ENCODE measurements at places on chromosomes 16 and 17. TPM values are rescaled to one million over a fixed set of nuclear protein-coding genes. Genes with fewer than 3 reads are reported as not detected.

Gene KRTAP2-2
- not detected for total RNA-seq

GRCh38 chr16:47626246-47626645 lies 165.1 kb downstream of the PHKB start:
- H3K27ac ChIP-seq = no peak overlapping the region
- H3K27me3 ChIP-seq = no peaks in the 10 kb centered on the region
- no peaks in the 10 kb centered on the region for H3K4me1 ChIP-seq
- no peak overlapping the region for H3K4me3 ChIP-seq

GRCh38 chr16:70520612-70521297 lies 2.6 kb downstream of the COG4 start:
- H3K4me3 ChIP-seq = no peak overlapping the region
- no peak overlapping the region for H3K27ac ChIP-seq
- H3K36me3 ChIP-seq = peaks cover 14% of the 10 kb centered on the region
- H3K4me1 ChIP-seq = peaks cover 4% of the 10 kb centered on the region
- peak; percentile 33 for DNase-seq

GRCh38 chr17:17531156-17531555 lies 35.0 kb upstream of the RASD1 start:
- H3K36me3 ChIP-seq = no peaks in the 10 kb centered on the region
- no peak overlapping the region for H3K27ac ChIP-seq
- DNase-seq = no peak
- H3K4me3 ChIP-seq = no peak overlapping the region

DNA sequence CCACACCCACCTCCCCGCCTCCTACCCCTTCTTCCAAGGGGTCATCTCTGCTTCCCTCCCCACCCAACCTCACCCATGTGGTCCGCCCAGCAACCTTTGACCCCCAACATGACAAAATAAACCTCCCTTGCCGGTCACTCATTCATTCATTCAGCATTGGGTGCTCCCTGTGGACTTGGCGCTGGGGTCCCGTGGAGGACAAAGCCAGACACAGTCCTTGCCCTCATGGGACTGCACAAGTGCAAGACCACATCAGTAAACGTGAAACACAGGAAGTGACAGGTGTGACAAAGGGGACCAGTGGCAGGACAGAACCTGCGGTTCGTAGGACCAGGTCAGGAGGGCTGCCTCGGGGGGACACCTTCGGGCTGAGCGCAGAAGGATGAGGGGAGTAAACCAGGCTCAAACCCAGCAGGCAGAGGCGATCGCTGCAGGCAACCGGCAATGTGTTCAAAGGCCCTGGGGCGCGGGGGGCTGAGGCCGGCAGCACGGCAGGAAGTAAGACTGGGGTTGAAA lies 185.4 kb downstream of the SEC14L1 start:
- H3K36me3 ChIP-seq = no peaks in the 10 kb centered on the region
- H3K4me1 ChIP-seq = peaks cover 43% of the 10 kb centered on the region
- no peaks in the 10 kb centered on the region for H3K27me3 ChIP-seq
- no peak overlapping the region for H3K27ac ChIP-seq
- no peak for DNase-seq
- H3K4me3 ChIP-seq = no peak overlapping the region

GRCh38 chr16:22217890-22218730 lies 12.0 kb downstream of the EEF2K start:
- no peak overlapping the region for H3K4me3 ChIP-seq
- H3K36me3 ChIP-seq = no peaks in the 10 kb centered on the region
- no peaks in the 10 kb centered on the region for H3K27me3 ChIP-seq
- H3K27ac ChIP-seq = no peak overlapping the region
- H3K4me1 ChIP-seq = peaks cover 6% of the 10 kb centered on the region

DNA sequence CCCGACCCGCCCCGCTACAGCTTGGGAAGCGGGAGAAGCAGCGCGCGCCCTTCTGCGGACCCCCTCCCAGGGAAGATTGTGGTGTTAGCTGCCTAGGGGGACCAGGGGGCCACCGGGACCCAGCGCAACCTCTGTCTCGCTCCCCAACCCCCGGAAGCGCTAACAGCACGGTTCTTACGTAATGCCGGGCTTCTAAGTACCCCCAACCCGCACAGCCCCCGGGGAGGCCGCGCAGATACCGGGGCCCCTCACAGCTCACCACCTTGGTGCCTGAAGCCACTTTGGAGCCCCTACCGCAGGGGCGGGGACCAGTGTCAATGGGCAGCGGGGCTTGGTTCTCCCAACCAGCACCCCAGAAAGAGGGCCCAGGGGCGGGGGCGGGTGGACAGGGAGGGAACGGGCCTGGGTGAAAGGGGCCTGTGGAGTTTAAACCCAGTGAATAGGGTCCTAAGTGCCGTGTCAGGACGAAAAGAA lies 348 bp downstream of the MPP2 start:
- H3K36me3 ChIP-seq = no peaks in the 10 kb centered on the region
- peak overlapping the region; percentile 55 for H3K4me3 ChIP-seq
- no peak overlapping the region for H3K27ac ChIP-seq

DNA sequence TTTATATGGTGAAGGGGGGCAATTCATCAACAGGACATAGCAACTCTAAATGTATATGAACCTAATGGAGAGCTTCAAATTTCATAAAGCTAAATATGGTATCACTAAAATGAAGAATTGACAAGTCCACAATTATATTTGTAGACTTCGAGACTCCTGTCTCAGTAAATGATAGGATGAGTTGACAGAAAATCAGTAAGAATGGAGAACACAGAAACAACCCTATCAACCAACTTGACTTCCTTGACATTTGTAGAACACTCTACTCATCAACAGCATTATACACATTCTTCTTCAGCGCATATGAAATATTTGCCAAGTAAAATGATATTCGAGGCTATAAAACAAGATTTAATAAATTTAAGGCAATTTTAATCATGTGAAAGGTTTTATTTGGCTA lies 322.9 kb upstream of the MAF start:
- no peaks in the 10 kb centered on the region for H3K36me3 ChIP-seq
- H3K27me3 ChIP-seq = no peaks in the 10 kb centered on the region
- H3K27ac ChIP-seq = no peak overlapping the region
- no peak overlapping the region for H3K4me3 ChIP-seq
- DNase-seq = no peak

DNA sequence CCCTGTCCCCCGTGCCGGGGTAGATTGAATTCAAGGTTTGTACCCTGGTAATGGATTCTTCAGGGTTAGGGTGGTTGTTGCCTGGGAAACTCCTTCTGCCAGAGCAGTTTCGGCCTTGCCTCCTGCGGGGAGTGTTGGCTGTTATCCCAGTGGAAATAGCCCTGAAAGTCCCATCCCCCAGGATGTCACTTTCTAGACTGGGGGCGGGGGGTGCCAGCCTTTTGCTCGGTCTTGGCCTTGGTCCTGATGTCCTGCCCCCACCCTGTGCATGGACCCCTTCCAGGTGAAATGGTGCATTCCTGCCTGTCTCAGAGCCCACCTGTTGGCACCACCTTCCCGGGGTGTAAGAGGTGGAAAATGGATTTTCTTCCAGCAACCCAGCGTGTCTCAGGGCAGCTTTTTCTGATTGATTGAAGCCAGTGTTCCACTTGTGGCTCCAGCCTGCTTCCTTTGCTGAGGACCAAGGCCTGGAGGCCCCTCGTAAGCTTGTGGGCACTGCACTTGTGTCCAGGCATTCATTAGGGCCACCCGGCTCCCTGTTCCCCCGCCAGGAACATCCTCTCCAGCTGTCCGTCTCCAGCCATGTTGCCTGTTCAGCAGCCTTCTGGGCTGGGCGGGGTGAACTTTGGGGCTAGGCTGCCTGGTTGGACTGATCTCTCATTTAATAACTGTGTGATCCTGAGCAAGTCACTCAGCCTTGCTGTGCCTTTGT lies 25.6 kb downstream of the MGAT5B start:
- H3K4me3 ChIP-seq = no peak overlapping the region
- H3K36me3 ChIP-seq = no peaks in the 10 kb centered on the region
- peak; percentile 18 for DNase-seq

DNA sequence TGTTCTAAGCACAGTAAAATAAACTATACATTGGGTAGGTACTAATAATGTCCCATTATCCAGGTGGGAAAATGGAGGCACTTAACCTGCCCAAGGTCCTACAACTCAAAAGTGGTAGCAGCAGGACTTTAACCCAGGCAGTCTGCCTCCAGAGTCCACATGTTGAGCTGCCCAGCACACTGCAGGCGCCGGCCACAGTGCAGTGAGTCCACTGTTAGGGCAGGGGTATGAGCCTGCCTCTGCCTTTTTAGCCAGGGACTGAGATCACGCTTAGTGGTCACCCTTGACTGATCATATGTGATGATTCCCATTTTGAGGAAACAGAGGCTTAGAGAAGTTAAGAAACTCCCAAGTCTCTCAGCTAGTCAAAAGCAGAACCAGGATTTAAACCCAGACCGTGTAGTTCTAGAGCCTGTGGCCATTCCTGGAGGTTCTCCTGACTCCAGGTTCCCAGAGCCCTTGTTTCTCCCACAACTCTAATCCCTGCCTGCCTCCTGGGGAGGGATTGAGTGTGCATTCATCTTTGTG lies 8.4 kb downstream of the CES1 start:
- H3K4me3 ChIP-seq = no peak overlapping the region
- no peaks in the 10 kb centered on the region for H3K4me1 ChIP-seq
- peaks cover 62% of the 10 kb centered on the region for H3K36me3 ChIP-seq
- no peaks in the 10 kb centered on the region for H3K27me3 ChIP-seq

Gene LCMT1
- total RNA-seq = 56.3 TPM

GRCh38 chr17:4544135-4544950 lies 10.8 kb downstream of the MYBBP1A start:
- no peaks in the 10 kb centered on the region for H3K27me3 ChIP-seq
- H3K4me3 ChIP-seq = no peak overlapping the region

- no peaks in the 10 kb centered on the region for H3K4me1 ChIP-seq
- no peaks in the 10 kb centered on the region for H3K27me3 ChIP-seq
- H3K4me3 ChIP-seq = no peak overlapping the region
- no peak overlapping the region for H3K27ac ChIP-seq
Measured at GRCh38 chr16:82454152-82454551, 172.6 kb upstream of the CDH13 start.

Gene HLF
- total RNA-seq = 5.1 TPM

Gene TBC1D3
- total RNA-seq = not detected

- H3K27ac ChIP-seq = peak overlapping the region; percentile 82
- H3K36me3 ChIP-seq = no peaks in the 10 kb centered on the region
- no peaks in the 10 kb centered on the region for H3K27me3 ChIP-seq
- H3K4me3 ChIP-seq = peak overlapping the region; percentile 92
Measured at GRCh38 chr16:71722801-71723536, 1.5 kb downstream of the PHLPP2 start.

DNA sequence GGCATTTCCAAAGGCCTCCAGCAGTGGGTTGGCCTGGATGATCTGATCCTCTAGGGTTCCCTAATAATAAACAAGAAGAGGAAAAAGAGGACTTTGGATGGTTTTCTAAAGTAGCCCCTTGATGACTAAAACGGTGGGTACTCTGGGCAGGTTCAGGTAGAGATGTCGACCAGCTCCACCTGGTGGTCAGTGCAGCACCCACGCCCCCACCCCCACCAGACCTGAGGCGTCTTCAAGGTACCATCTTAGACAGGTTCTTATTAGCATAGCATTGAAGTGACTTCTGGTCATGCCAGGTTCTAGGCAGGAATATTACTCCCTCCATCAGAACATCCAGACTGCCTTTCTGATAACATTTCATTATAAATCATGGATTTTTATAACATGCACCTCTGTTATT lies 15.0 kb downstream of the MYH13 start:
- H3K36me3 ChIP-seq = no peaks in the 10 kb centered on the region
- H3K27me3 ChIP-seq = no peaks in the 10 kb centered on the region
- no peak for DNase-seq
- H3K4me3 ChIP-seq = no peak overlapping the region
- H3K4me1 ChIP-seq = no peaks in the 10 kb centered on the region

Gene TCAP
- 0.54 TPM for total RNA-seq

GRCh38 chr16:51763072-51763661 lies 612.1 kb upstream of the SALL1 start:
- no peak overlapping the region for H3K27ac ChIP-seq
- H3K4me1 ChIP-seq = peaks cover 47% of the 10 kb centered on the region
- no peak overlapping the region for H3K4me3 ChIP-seq
- peak; percentile 52 for DNase-seq
- no peaks in the 10 kb centered on the region for H3K36me3 ChIP-seq

Gene FOXO3B
- total RNA-seq = 10.3 TPM

Gene SCGB1C2
- not detected for total RNA-seq

- DNase-seq = no peak
- H3K27ac ChIP-seq = no peak overlapping the region
- no peaks in the 10 kb centered on the region for H3K27me3 ChIP-seq
Measured at GRCh38 chr16:67678354-67679023, 11.9 kb downstream of the C16orf86 start.

Gene EVPLL
- not detected for total RNA-seq

Gene FMNL1
- total RNA-seq = 1.4 TPM

DNA sequence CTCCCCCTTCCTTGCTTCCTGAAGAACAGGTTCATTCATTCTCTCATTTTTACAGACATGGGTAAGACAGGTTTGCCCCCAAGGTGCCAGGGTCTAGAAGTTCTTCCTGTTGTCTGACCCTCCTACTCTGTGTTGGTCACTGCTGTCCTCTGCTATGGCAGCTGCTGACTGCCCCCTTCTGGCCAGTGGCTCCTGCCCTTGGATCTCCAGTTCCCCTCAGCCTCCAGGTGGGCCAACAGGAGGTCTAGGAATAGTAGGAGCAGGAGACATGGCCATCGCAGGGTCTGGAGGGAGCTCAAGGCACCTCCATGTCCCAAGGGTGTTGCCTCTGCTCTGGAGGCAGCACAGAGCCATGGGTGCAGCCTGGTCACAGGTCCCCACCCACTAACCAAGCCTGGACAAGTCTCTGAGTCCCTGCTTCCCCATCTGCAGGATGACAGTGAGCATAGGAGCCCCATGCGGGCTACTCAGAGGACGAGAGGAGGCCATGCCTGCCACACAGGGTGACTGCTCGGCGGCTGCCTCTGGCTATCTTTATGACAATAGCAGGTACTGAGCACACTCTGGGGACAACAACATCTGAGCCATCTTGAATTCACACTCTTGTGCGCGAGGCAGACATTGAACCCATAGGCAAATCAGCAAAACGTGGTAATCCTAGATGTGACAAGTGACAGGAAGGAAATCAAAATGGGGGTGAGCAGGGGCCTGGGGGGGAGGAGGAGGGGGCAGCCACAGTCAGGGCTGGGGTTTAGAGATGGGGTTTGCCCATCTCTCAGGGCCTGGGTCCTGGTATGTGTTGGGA lies 27.0 kb upstream of the NXPH3 start:
- no peak overlapping the region for H3K27ac ChIP-seq
- H3K4me1 ChIP-seq = no peaks in the 10 kb centered on the region
- no peak overlapping the region for H3K4me3 ChIP-seq
- no peaks in the 10 kb centered on the region for H3K27me3 ChIP-seq

DNA sequence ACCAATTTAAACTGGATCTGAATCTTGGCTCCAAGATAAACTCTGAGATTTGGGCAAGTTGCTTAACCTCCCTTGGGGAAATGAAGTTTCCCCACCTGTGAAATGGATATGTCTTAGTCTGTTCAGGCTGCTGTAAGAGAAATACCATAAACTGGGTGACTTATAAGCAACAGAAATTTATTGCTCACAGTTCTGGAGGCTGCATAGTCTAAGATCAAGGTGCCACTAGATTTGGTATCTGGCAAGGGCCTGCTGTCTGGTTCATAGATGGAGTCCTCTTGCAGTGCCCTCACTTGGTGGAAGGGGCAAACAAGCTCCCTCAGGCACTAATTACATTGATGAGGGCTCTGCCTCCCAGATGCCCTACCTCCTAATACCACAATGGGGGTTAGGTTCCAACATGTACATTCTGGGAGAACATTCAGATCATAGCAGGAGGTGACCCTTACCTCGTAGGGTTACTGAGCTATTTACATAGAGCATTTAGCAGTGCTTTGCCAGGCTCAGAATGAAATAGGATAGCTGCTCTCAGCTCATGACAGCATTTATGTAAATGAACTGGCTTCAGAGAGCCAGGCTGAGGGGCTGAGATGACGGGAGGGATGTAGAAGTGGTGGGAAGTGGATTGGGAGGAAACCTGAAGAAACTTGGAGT lies 83.9 kb downstream of the SPECC1 start:
- H3K27ac ChIP-seq = no peak overlapping the region
- H3K36me3 ChIP-seq = no peaks in the 10 kb centered on the region
- no peaks in the 10 kb centered on the region for H3K4me1 ChIP-seq
- H3K4me3 ChIP-seq = no peak overlapping the region
- DNase-seq = no peak
